ENCODE measurements at places on chromosomes 5 and 9.

DNA sequence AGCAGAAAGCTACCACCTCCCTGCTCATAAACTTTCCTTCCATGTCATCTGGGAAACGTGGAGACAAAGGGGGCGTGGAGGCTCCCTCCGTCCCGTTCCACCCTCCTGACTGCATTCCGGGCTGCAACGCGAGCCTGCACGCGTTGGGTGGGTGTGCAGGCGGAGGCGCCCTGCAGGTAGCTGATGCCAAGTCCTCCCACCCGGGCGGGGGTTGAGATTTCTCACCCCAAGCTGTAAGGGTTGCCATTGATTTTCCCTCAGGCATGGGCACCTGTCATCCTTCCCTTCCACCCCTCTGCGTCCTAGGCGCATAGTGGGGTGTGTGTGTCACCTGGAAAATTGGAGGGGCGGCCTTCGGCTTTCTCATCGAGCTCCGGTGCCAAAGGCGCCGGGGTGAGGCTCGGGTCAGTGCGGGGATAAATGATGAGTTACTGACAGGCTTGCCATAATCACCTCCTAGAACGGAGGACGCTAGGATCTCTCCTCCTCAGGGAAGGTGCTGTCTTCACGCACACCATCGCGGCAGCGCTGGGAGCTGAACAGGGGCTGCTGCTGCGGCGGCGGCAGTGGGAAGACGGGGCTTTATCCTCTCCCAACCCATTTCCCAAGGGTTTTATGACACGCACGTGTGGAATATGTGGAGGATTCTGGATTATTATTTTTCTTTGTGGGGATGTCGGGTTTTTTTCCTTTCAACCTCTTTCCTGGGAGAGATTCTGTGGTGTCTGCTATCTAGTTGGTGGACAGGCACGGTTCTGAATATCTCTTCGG lies 973 bp downstream of the PLPPR1 start:
- H3K4me3 ChIP-seq = no peak overlapping the region
- H3K27ac ChIP-seq = no peak overlapping the region
- no peaks in the 10 kb centered on the region for H3K4me1 ChIP-seq
- H3K27me3 ChIP-seq = peaks cover 7% of the 10 kb centered on the region

GRCh38 chr5:150659360-150660107 lies 1.5 kb upstream of the MYOZ3 start:
- H3K27ac ChIP-seq = no peak overlapping the region
- peaks cover 11% of the 10 kb centered on the region for H3K4me1 ChIP-seq

DNA sequence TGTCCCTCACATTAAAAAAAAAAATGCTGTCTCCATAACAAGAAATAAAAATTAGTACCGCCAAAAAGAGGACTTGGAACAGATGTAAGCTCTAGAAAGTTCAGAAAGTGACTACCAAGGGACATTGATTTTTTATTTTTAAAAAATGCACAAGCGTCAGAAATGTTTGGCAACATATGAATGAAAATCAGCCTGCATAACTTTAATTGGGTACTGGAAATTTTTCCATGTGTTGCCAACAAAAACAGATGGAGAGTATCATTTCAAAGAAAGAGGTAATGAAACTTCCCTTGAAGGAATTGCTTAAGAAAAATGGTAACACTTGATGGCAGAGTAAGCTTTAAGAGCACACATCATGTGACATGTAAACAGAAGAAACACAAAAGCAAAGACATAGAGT lies 47.2 kb downstream of the OR2K2 start:
- no peaks in the 10 kb centered on the region for H3K36me3 ChIP-seq
- no peak for DNase-seq
- H3K4me3 ChIP-seq = no peak overlapping the region
- no peaks in the 10 kb centered on the region for H3K27me3 ChIP-seq
- no peak overlapping the region for H3K27ac ChIP-seq

DNA sequence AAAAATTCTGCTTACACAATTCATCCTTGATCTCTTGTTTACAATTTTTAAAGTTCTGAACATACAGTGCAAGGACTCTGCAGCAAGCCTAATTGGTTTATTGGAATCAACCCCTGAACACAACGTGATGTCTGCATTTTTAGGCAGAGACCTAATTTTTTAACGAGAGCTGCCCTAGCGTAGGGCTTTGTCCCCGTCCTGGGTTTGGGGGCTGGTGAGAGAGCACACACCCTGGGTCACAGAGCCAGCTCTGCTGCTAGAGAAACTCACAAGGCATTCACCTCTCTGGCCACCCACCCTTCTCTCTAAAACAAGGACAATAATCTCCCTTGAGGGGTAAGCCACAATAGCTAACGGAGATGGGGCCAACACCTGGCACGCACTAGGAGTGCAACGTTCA lies 28.2 kb downstream of the SH3PXD2B start:
- H3K4me1 ChIP-seq = peaks cover 41% of the 10 kb centered on the region
- peaks cover 3% of the 10 kb centered on the region for H3K27me3 ChIP-seq
- no peaks in the 10 kb centered on the region for H3K36me3 ChIP-seq
- H3K27ac ChIP-seq = no peak overlapping the region
- DNase-seq = no peak

GRCh38 chr5:134526483-134527155 lies 1.1 kb downstream of the JADE2 start:
- H3K27me3 ChIP-seq = peaks cover 10% of the 10 kb centered on the region
- H3K4me1 ChIP-seq = peaks cover 31% of the 10 kb centered on the region
- peak overlapping the region; percentile 93 for H3K4me3 ChIP-seq
- peak; percentile 57 for DNase-seq
- no peaks in the 10 kb centered on the region for H3K36me3 ChIP-seq
- peak overlapping the region; percentile 90 for H3K27ac ChIP-seq

DNA sequence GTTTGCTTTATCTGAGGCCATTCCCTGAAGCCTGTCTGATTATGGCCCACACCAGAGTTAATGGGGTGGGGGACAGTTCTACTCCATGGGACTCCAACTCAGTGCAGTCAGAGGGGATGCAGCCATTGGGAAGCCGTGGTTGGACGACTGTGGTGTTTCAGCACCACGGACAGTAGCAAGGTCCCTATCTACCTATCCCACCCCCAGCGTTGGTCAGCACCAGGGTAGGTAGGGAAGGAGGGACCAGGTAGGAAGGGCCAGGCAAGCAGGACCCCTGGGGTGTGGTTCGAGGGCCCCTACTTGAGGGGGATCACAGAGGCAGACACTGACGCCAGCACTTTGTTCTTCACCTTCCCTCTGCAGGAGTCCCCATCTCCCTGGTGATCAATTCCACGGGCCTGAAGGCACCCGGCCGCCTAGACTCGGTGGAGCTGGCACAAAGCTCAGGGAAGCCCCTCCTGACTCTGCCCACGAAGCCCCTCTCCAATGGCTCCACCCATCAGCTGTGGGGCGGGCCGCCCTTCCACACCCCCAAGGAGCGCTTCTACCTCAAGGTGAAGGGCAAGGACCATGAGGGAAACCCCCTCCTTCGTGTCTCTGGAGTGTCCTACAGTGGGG lies 33.2 kb downstream of the HMCN2 start:
- H3K27me3 ChIP-seq = peaks cover 35% of the 10 kb centered on the region
- H3K27ac ChIP-seq = no peak overlapping the region

- H3K36me3 ChIP-seq = no peaks in the 10 kb centered on the region
- no peak overlapping the region for H3K27ac ChIP-seq
- no peaks in the 10 kb centered on the region for H3K4me1 ChIP-seq
- DNase-seq = no peak
- H3K4me3 ChIP-seq = no peak overlapping the region
Measured at GRCh38 chr5:118233606-118234005, 754.7 kb downstream of the DTWD2 start.

- H3K27me3 ChIP-seq = peaks cover 27% of the 10 kb centered on the region
- peaks cover 18% of the 10 kb centered on the region for H3K4me1 ChIP-seq
- no peaks in the 10 kb centered on the region for H3K36me3 ChIP-seq
- H3K27ac ChIP-seq = peak overlapping the region; percentile 62
- peak overlapping the region; percentile 45 for H3K4me3 ChIP-seq
- peak; percentile 58 for DNase-seq
Measured at GRCh38 chr5:171596391-171596878, 177.0 kb downstream of the FGF18 start.

DNA sequence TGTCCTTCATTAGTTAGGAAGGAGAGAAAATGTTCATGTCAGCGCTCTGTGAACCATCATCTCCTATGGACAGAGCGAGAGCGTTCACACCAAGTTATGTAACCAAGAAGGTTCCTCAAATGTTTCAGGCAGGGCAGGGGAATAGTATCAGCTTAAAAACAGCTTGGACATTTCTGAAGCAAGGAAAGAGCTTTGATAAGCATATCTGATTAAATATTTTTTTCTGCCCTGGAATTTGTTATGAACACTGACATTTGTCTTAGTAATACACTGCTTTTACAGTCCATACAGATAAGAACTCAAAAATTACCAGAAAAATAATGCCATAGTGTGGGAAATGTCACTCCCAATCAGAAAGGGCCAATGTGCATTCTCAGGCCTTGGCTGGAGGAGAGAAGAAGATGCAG lies 66.3 kb upstream of the LIFR start:
- no peak overlapping the region for H3K4me3 ChIP-seq
- DNase-seq = no peak
- no peaks in the 10 kb centered on the region for H3K36me3 ChIP-seq

DNA sequence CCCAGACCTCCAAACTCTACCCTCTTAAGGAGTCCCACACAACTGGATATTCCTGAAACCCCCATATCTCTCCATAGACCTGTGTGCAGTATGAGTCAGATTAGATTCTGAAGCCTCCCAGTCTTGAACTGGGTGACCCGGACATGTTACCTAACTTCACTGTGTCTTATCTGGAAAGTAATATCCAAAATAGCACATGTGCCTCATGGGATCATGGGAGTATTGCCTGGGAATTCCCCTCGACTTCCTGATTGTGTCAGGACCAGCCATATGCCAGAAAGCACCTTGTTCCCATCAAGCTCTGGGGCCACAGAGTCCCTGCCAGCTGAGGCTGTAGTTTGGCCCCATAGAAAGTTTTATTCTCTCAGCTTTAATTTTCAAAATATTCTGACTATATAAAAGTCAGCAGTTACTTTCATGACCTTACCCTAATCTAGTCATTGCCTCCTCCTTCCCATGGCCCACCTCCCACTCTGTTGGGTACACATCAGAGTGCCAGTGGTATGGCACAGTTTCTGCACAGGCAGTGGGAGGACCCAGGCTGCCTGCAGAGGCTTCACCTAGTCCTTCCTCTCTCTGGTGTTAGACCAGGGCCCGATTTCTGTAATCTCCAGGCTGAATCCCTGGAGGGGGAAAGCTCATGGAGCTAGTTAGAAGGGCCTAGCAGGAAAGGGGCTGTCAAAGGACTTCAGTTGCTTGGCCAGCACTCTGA lies 19.5 kb upstream of the B4GALT1 start:
- no peak overlapping the region for H3K27ac ChIP-seq
- H3K4me3 ChIP-seq = no peak overlapping the region
- H3K27me3 ChIP-seq = peaks cover 18% of the 10 kb centered on the region
- peaks cover 45% of the 10 kb centered on the region for H3K4me1 ChIP-seq
- DNase-seq = no peak

Data from HFFc6 (cell line).